ENCODE measurements at places on chromosomes 3 and 15.

- no peak for DNase-seq
Observed at GRCh38 chr3:100614941-100615340, 5.5 kb downstream of the ADGRG7 start.

DNA sequence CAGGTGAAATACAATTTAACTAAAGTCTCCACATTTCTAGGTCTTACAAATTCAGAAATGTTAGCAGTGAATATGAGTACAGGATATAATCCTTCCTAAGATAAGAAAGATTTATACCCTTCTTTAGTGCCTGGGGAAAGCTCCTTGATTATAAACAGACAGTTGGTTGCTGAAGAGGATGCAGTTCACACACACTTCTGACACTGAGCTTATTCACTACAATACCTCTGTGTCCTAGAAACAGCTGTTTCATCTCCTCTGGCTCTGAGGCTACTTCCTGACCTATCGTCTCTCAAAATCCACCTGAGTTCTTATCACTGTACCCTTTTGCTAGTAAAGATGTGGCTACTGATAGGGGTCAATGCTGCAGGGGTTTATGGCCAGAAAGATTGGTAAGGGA is 57.1 kb downstream of the TP63 start:
- no peak for DNase-seq

- DNase-seq = no peak
Observed at GRCh38 chr15:33451385-33451784, 140.6 kb downstream of the RYR3 start.

DNA sequence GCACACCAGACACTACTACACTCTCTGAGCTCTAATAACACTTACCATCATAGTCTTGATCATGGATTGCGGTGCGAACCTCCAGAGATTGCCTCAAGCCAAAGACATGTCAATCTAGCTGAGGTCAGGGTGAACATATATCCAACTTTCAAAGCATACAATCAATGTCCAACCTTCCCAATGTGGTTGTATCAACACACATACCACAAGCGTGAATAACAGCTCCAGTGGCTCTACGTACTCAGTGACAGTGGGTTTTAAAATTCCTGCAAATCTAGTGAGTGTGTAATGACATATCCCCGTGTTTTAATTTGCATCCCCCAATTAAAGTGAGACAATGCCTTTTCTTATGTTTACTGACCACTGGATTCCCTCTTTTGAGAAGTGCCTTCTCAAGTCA is 29.6 kb downstream of the SFMBT1 start:
- DNase-seq = no peak

- no peak for DNase-seq
Observed at GRCh38 chr3:156424758-156425157, 130.2 kb downstream of the SSR3 start.

- no peak for DNase-seq
Observed at GRCh38 chr3:11498646-11499045, 145.1 kb downstream of the VGLL4 start.

DNA sequence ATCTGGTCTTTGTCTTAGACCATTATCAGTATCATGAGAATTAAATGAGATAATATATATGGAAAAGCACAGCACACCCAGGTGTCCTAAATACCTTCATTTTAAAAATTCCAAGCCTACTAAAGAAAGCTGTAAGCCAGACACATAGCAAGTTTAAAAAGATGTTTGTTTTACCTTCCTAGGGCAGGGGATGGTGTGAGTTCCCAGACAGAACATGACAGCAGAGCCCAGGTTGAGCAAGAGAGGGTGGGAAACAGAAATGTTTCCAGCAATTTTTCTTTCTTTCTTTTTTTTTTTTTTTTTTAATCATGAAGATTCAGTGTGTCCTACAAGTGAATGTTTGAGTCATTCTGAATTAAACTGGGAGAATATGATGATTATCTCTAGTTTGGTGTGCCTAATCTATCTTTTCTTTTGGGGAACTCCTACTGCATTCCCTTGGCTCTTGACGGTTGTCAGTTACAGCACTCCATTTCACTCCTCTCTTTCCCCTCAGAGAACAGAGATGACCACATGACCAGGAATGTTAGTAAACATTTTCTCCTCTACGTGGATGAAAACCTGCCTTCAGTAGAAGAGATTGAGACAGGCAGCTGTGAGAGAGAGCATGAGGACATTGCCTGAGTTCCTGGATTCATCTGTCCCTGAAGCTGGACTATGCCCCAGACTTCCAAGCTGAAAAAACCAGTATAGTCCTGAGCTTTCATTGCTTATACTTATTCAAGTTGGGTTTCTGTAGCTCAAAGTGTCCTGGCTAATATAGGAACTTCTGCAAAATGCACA is 54.5 kb upstream of the ARL14 start:
- DNase-seq = no peak

Measured in activated CD4-positive, alpha-beta T cell treated with anti-CD3 and anti-CD28 coated beads, Interleukin-10, Interleukin-2, amounts not matched to agents 100 ng/mL and 50 ng/mL, durations not matched to agents 16 hours and 8 hours (primary cell).